Activated CD8-positive, alpha-beta T cell treated with anti-CD3 and anti-CD28 coated beads for 36 hours (primary cell): ENCODE measurements at places on chromosomes 12 and 14. TPM values are rescaled to one million over a fixed set of nuclear protein-coding genes. Genes with fewer than 3 reads are reported as not detected.

KRT71 gene
- not detected for total RNA-seq

TAS2R42 gene
- total RNA-seq, result not detected

PTPRB gene
- total RNA-seq, result not detected

REM2 gene
- 0.20 TPM for total RNA-seq

JDP2 gene
- 1.3 TPM for total RNA-seq

OR4M1 gene
- total RNA-seq, result not detected

- DNase-seq, result no peak
- H3K27ac ChIP-seq, result no peak overlapping the region
- H3K4me3 ChIP-seq, result no peak overlapping the region
- H3K4me1 ChIP-seq, result no peaks in the 10 kb centered on the region
Observed at GRCh38 chr12:125140279-125141209, 75.3 kb downstream of the AACS start.

- H3K4me3 ChIP-seq, result no peak overlapping the region
- H3K27ac ChIP-seq, result no peak overlapping the region
- H3K4me1 ChIP-seq, result peaks cover 6% of the 10 kb centered on the region
- no peaks in the 10 kb centered on the region for H3K27me3 ChIP-seq
- no peak for DNase-seq
- H3K36me3 ChIP-seq, result peaks cover 9% of the 10 kb centered on the region
Observed at GRCh38 chr14:103695296-103696069, 19.8 kb downstream of the XRCC3 start.

DNA sequence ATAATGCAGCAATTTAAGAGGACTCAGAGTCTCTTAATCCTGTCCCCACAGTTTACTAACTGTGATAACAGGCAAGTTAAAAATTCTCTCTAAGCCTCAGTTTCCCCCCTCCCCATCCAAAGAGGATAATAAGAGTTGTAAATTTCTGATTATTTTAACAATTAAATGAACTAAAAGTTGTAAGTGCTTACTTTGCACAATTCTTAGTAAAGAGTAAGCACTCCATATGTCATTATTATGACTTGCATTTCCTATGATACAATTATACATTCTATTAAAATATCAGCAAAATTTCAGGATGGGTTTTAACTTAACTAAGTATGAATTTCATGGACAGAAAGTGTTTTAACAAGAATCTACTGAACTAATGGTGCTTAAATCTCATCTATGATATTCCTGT is 80.1 kb downstream of the NELL2 start:
- no peak overlapping the region for H3K27ac ChIP-seq
- no peak overlapping the region for H3K4me3 ChIP-seq
- no peak for DNase-seq
- H3K27me3 ChIP-seq, result no peaks in the 10 kb centered on the region
- peaks cover 15% of the 10 kb centered on the region for H3K36me3 ChIP-seq

- peaks cover 5% of the 10 kb centered on the region for H3K36me3 ChIP-seq
- no peak overlapping the region for H3K4me3 ChIP-seq
- DNase-seq, result no peak
- no peak overlapping the region for H3K27ac ChIP-seq
Observed at GRCh38 chr12:95997911-95998510, 1.9 kb upstream of the HAL start.

GRCh38 chr12:75207338-75208083 is 2.1 kb downstream of the KCNC2 start:
- peaks cover 8% of the 10 kb centered on the region for H3K4me1 ChIP-seq
- no peak overlapping the region for H3K27ac ChIP-seq
- H3K36me3 ChIP-seq, result peaks cover 2% of the 10 kb centered on the region
- peak; percentile 2 for DNase-seq
- H3K27me3 ChIP-seq, result peaks cover 44% of the 10 kb centered on the region

DNA sequence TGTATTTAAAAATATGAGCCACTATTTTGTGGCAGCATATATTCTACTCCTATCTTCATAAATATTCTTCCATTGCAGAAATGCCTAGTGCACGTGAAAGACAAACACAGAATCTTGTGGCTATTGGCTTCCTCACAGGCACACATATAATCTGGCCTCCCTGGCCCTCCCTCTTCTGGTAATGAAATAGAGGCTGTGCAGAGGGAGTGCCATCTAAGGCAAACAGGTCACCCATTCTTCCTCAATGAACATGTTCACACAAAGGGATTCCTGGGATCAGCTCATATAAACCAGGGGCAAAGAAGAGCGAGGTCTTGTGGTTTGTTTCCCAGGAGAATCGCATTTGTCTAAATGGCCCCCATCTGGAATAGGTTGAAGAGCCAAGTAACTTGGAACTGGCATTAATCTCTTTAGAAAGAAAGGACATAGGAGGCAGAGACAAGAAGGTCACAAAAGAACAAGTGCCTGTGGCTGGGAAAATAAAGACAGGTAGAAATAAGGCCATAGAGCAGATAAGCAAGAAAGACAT is 171.6 kb upstream of the PTPRQ start:
- H3K27me3 ChIP-seq, result peaks cover 6% of the 10 kb centered on the region
- H3K4me3 ChIP-seq, result no peak overlapping the region
- DNase-seq, result no peak
- no peaks in the 10 kb centered on the region for H3K4me1 ChIP-seq

- H3K27me3 ChIP-seq, result no peaks in the 10 kb centered on the region
- no peak for DNase-seq
- H3K36me3 ChIP-seq, result peaks cover 52% of the 10 kb centered on the region
- peaks cover 50% of the 10 kb centered on the region for H3K4me1 ChIP-seq
- H3K27ac ChIP-seq, result peak overlapping the region; percentile 86
Observed at GRCh38 chr14:50739186-50739585, 71.1 kb upstream of the SAV1 start.

DNA sequence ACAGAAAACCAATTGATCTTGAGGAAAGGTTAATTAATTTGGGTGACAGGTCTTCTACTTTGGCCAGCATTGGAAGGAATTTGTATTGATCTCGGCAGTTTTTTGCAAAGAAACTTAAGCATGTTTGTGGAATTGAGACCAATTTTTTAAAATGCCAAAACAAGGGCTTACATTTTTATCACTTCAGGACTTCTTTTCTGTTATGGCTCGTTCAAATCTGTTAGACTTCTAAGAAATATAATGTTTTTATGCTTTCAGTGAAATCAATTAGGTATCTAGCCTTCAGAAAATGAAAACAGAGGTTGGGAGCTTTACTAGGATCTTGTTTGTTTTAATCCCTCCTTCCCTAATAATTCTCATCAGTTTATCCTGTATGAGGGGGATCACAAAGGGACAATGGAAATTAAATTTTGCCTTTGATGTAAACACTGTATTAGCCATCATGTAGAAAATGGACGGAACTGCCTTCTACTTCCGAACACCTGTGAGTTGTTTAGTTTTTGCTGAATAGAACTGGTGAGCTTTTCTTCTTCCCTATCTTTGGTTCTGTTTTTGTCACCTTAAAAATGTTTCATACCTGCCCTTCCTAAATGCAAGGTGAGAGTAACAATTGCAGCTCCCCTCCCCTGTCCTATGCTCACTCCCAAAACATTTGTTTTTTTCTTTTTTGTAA is 7.8 kb downstream of the FOXA1 start:
- no peaks in the 10 kb centered on the region for H3K4me1 ChIP-seq
- peaks cover 4% of the 10 kb centered on the region for H3K36me3 ChIP-seq
- H3K27me3 ChIP-seq, result peaks cover 65% of the 10 kb centered on the region
- H3K4me3 ChIP-seq, result no peak overlapping the region
- DNase-seq, result no peak

DNA sequence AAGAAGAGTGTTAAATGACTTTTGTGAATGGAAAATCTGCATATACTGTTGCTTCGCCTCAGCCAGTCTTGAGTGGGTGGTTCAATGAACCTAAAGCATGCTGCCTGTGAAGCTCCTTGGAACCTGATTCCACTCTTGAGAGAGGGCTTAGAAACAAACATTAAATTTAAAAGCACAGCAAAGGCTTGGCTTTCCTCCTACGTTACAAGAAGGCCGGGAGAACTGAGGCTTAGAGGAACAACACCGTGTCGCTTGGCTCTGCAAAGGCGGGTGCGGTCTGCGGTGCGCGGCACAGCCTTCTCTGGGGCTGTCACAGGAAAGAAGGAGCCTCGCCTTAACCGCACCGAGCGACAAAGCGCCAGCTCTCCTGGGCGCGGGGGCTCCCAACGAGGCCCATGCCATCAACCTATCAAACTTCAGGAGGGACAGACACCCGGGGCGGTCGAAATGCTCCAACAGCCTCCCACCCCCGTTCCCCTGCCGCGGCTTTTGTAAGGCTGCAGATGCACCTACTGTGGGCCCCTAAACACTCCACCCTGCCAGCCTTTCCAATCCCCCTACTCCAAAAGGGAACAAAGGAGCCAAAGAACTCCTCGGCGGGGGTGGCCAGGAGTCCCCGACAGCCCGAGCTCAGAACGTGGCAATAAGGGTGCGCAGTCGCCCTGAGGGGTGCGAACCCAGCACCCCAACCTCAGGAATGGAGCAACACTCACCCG is 729 bp downstream of the OSBPL8 start:
- DNase-seq, result peak; percentile 93
- peaks cover 7% of the 10 kb centered on the region for H3K36me3 ChIP-seq
- H3K27ac ChIP-seq, result peak overlapping the region; percentile 97
- peaks cover 39% of the 10 kb centered on the region for H3K4me1 ChIP-seq

GRCh38 chr12:55671746-55672145 is 35.1 kb downstream of the OR10P1 start:
- H3K36me3 ChIP-seq, result no peaks in the 10 kb centered on the region
- H3K4me3 ChIP-seq, result no peak overlapping the region
- H3K4me1 ChIP-seq, result no peaks in the 10 kb centered on the region
- no peak overlapping the region for H3K27ac ChIP-seq
- H3K27me3 ChIP-seq, result peaks cover 3% of the 10 kb centered on the region
- no peak for DNase-seq

DNA sequence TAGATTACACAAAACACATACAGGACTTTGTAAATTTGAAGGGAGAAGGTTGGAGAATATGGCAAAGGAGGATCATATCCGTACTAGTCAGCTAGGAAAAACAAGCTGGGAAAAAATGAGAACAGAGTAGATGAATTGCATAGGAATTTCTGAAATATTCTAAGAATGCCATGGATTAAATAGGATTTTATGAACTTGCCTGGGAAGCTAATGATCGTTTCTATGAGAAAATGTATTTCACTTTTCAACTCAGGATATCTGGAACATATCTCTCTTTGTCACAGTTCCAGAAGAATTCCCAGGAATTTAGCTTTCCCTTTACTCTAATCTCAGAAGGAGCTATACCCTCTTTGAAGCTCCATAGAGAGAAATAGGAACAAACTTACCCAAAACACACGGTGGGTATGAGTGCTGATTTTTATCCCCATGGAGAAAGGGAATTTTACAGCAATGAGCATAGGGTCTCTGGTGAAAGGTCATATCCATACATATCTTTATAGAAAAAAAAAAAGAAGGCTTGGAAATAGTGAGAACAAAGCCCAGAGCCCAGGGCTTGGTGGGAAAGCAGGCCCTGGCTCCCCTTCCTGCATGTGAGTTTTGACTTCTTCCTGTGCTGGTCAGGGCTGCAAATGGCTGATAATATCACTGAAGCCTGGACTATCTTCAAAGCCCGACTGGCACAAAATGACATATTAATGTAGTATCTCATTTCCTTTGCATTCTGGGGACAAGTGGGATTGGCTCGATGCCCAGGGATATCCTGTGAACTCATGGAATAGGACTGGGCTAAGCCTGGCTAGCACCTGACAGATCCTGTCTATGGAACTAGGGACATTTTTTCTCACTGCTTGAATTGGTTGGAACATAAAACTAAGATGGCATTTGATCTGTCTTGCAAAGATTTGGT is 136.3 kb downstream of the AEBP2 start:
- DNase-seq, result no peak
- H3K27me3 ChIP-seq, result no peaks in the 10 kb centered on the region
- H3K36me3 ChIP-seq, result peaks cover 12% of the 10 kb centered on the region
- H3K4me3 ChIP-seq, result no peak overlapping the region
- H3K27ac ChIP-seq, result no peak overlapping the region

DNA sequence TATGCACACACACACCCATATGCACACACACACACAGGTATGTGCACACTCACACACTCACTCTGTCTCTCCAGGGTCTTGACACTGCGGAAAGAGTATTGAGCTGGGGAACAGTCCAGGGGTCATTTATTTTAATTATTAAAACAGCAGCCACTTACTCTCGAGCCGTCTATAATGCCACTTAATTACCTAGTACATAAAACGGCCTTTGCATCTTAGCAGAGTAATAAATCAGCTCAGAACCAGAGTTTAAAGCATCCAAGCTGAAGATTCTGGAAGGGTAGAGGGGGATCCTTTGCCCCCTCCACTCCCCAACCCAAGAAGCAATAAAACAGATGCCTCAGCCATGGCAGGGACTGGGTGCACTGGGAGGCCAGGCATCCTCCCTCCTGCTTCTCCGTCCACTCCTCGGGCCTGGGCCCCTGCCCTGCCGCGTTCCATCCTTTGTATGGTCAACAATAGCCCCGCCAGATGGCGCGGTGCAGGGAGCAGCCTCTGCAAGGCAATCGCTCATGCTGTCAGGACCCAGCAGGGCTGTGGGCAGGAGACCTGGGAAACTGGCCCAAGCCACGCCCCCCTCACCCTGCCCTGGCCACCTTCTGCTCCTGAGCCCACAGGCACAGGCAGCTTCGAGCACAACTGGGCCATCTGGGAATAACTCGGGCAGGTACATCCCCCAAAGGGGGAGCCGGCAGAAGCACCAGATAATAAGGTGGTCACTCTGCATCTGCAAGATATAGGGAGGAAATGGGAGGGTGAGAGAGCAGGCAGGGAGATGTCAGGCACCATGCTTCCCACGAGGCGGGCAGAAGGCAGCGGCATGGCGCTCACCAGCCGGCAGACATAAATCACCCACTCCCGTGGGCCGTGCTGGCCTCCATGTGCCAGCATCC is 40.9 kb downstream of the CCDC85C start:
- no peaks in the 10 kb centered on the region for H3K36me3 ChIP-seq
- H3K4me1 ChIP-seq, result no peaks in the 10 kb centered on the region
- DNase-seq, result no peak
- no peak overlapping the region for H3K27ac ChIP-seq
- no peaks in the 10 kb centered on the region for H3K27me3 ChIP-seq

GRCh38 chr12:131002216-131002631 is 48.5 kb downstream of the ADGRD1 start:
- no peak for DNase-seq
- H3K27ac ChIP-seq, result no peak overlapping the region
- no peak overlapping the region for H3K4me3 ChIP-seq
- no peaks in the 10 kb centered on the region for H3K27me3 ChIP-seq
- no peaks in the 10 kb centered on the region for H3K4me1 ChIP-seq
- H3K36me3 ChIP-seq, result no peaks in the 10 kb centered on the region

GRCh38 chr12:31235868-31236395 is 90.0 kb downstream of the SINHCAF start:
- no peak overlapping the region for H3K4me3 ChIP-seq
- no peak overlapping the region for H3K27ac ChIP-seq
- peaks cover 12% of the 10 kb centered on the region for H3K27me3 ChIP-seq

DNA sequence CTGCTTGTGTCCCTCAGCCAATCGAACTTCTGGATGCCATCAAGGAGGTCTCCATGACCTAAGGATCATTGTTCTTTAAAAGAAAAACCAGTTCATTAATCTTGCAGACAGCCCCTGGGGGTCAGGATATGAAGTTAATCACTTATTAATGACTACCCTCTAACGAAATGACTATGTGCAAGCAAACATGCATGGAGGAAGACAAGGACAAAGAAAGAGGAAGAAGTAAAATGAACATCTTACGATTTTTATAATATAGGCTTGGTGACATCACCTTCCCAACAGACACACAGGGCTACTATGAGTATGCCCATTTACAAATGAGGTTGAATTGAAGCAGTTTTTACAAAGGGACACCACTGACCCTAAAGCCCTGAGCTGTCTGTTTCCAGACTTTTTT is 111.1 kb upstream of the AMIGO2 start:
- H3K36me3 ChIP-seq, result peaks cover 27% of the 10 kb centered on the region
- DNase-seq, result no peak
- H3K27me3 ChIP-seq, result no peaks in the 10 kb centered on the region
- H3K27ac ChIP-seq, result peak overlapping the region; percentile 95
